Stimulated activated CD8-positive, alpha-beta memory T cell treated with anti-CD3 and anti-CD28 coated beads, Interleukin-15, amount 100 ng/mL, for 24 hours (primary cell): ENCODE measurements at places on chromosomes 4 and X.

DNA sequence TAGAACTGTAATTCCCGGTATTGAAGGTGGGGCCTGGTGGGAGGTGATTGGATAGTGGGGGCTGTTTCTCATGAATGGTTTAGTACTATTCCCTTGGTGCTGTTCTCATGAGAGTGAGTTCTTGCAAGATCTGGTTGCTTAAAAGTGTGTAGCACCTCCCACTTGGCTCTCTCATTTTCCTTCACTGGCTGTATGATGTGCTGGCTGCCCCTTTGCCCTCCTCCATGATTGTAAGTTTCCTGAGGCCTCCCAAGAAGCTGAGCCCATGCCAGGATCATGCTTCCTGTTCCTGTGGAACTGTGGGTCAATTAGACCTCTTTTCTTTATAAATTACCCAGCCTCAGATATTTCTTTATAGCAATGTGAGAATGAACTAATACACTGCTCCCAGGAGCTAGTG, 8.7 kb downstream of the ANXA10 start:
- DNase-seq, result no peak

- DNase-seq, result no peak
These were observed 43.4 kb upstream of the GATB start for GRCh38 chr4:151804086-151804630.

GRCh38 chr4:826508-827208, 729 bp upstream of the CPLX1 start:
- no peak for DNase-seq

- no peak for DNase-seq
These were observed 14.5 kb downstream of the ARHGAP24 start for GRCh38 chr4:85489273-85489981.

GRCh38 chr4:84750260-84750959, 167.5 kb downstream of the CDS1 start:
- DNase-seq, result no peak

DNA sequence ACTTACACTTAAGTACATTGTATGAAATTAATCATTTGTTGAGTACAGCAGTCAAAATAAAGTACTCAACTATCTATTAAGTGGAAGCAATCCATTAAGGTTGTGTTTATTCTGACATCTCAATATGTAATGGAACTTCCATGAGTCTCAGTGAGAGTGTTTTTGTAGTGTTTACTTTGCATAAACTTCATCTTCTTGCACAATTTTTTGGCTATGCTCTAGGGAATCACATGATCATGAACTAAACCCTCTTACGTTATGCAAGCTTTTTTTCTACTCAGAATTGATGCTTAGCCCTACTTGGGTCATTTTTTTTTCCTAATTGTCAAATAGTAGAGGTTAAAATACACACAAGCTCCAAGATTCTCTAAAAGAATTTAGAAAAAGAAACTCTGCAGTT, 21.1 kb upstream of the PIGA start:
- DNase-seq, result no peak

DNA sequence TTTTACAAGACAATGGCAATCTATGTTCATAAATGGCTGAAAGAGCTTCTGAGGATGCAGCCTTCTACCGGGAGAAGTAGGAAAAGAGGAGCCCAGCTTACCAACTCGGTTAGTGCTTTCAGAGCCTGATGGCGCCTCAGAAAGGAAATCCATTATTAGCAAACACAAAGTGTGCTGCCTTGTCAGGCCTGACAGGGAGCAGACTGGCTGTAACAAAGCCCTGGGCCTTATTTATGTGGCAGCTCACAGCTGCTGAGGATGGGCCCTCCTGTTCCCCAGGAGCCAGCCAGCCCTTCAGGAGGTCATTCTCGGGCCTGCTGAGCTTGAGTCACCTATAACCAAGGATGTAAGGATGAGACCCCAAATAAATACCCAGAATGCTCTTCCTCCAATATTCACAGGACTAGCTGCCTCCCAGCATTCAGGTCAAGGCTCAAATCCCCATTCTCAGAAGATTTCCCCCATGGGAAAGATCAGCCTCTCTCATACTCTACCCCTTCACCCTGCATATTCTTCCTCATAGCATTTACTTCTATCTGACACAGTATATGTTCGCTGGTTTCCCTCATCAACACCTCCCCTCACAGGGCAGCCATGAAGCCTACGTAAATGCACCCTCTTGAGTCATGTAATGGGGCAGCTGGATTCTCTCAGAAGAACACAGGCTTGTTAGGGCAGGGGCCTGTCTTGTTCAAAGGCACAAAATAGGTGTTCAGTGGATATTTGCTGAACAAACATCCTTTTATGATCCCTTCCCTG, 227.0 kb upstream of the RASGEF1B start:
- no peak for DNase-seq

- no peak for DNase-seq
These were observed 33.0 kb downstream of the MTHFD2L start for GRCh38 chr4:74190919-74191397.
